ENCODE measurements at places on chromosomes 5 and 9. TPM values are rescaled to one million over a fixed set of nuclear protein-coding genes. Genes with fewer than 3 reads are reported as not detected.

The SOX30 gene
- 0.29 TPM for total RNA-seq

The OTP gene
- not detected for total RNA-seq

The C9orf57 gene
- total RNA-seq, result not detected

The GBGT1 gene
- 9.4 TPM for total RNA-seq

The TRAF1 gene
- total RNA-seq, result 138 TPM

The ANKDD1B gene
- total RNA-seq, result 0.22 TPM

Data from activated T-helper 1 cell treated with anti-CD3 and anti-CD28 coated beads, Interleukin-12 subunit alpha, Interleukin-12 subunit beta, Interleukin-2, Interleukin-4 antibody, amounts not matched to agents 30 ng/mL and 10 ng/mL and 1 ng/mL, durations not matched to agents 14 hours and 24 hours and 36 hours (primary cell).